ENCODE measurements at places on chromosomes 16 and 17.
A peak's percentile ranks its signal among the peaks of the same experiment; 100 is the strongest.

DNA sequence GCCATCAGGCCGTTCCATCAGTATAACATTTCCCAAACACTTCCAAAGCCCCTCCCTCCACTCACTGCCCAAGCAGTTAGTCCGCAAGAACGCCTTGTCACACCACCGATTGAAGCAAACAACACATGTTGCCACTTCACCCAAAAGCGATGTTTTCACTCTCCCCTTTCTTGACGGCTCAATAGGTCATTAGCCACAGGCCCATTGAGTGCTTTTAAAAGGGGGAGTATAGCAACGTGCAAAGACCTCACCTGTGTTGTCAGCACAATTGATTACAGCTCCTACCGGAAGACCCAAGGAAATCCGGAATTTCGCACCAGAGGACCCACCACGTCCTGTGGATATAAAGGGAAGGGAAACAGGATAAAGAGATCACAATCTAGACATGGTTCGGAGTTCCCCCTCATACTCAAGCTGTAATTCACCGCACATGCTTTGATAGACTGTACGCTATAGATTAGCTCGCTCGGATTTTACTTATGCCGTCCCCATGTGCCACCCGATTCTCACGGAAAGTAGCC lies 690 bp downstream of the RPL23 start:
- no peak for DNase-seq

DNA sequence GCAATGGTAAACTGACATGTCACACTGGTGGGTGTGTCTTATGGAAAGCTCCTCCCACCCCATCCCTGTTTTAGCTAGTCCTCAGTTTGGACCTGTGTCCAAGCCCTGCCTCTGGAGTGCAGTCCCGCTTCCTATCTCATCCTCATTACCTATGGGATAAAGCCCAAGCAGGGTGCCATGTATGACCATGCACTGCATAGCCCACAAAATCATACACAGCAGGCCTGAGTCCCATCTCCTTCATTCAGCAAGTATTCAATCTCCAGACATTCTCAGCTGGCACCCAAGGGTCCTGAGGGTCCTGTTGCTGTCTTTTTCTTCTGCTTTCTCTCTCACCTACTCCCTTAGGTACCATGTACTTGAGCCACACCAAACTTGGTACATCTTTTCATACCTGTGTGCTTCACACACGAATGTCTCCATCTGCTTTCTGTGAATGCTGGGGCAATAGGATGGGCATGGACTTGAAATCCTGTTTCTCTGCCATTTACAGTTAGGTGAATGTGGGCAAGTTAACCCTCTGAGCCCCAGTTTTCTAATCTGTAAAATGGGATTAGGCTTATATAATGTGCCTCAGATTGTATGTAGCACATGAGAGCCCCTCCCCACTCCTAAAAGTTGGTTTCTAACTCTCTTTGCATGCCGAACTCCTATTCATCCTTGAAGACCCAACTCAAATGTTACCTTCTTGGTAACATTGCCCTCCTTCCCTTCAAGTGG lies 28.5 kb downstream of the TNS4 start:
- DNase-seq: no peak

DNA sequence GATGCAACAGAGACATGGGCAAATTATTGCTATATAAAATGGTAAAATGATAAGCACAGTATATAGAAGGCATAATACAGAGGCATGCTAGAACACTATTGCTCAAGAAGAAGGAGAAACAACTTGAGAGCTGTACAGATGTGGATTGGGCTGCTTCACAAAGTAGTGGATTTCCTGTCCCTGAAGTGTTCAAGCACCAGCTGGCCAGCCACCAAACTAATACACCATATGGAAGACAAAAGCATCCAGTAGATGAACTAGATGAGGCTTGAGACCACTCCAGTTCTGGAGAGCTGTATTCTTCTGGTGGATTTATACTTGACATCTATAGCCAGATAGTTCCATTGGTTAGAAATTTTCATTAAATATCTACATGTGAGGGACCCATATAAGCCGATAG lies 134.1 kb upstream of the GNAO1 start:
- no peak for DNase-seq

- DNase-seq: no peak
Measured at GRCh38 chr16:85265810-85266209, 153.5 kb upstream of the CIBAR2 start.

DNA sequence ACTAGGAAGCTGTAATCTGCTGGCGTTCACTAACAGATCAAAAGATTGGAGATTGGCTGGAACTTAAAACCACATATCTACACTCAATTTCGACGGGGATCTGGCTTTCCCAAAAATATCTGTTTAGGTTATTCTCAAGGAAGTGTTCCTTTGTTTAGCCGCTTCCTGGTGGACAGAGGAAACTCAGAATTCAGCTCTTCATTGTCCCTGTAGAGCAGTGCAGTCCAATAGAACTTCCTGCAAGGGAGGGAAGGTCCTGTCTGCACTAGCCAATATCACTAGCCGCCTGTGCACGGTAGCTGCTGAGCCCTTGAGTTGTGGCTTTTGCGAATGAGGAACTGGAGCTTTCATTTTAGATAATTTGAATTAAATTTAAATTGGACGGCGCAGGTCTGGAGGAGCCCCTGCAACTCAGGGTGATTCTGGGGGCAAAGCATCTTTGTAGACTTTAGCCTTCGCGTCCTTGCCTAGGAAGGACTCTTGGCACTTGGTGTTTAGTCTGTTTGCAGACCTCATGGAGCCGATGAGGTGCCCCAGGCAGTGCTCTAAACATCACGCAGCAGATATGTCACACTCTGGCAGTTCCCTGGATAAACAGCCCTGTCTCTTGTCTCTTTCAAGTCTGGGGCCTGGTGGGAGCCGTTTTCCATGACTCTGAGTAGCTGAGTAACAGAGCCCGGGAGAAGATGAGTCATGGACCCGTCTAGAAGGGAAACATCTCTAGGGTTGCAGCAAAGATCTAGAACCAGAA lies 122.2 kb downstream of the CCDC182 start:
- no peak for DNase-seq

- DNase-seq: peak; percentile 99
Measured at GRCh38 chr17:59154721-59155438, at the start of gene SKA2. Gene SKA2, minus strand, starts transcription at chr17:59155186. Its CDS starts 23 bp downstream, at chr17:59155163.

DNA sequence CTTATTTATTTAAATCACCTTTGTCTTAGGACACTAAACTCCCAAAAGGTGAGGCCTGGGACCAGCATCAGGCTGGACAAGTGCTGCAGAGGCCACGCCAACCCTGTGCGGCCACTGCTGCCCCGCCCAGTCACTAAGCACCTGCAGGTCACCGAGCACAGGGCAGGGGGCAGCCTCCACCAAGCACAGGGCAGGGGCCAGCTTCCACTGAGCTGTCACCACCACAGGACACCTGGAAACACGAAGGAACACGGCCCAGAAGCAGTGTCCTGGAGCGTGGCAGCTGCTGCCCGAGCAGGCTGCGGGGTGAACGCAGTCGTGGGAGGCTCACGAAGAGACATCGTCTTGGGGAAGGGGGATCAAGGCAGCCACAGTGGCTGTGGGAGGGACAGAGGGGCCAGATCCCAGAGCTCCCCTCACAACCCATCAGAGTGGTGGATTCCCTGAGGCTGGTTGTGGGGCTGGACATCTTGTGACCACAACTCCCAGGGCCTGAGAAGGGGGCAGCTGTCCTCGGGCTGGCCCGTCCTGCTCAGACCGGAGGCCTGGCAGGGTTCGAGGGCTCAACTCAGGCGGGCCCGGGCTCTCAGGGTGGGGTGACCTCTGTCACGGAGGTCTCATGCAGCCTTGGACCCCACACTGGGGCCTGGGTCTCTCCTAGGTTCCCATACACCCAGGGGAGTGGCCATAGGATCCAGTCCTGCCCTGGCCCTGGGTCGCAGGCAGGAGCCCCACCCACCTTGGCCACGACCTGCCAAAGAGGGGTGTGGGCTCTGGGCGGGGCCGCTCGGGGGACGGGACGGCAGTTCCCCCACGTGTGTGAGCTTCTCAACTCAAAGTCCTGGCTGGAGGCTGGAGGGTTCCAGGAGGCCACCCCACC lies 18.7 kb downstream of the RAB40B start:
- DNase-seq: no peak

DNA sequence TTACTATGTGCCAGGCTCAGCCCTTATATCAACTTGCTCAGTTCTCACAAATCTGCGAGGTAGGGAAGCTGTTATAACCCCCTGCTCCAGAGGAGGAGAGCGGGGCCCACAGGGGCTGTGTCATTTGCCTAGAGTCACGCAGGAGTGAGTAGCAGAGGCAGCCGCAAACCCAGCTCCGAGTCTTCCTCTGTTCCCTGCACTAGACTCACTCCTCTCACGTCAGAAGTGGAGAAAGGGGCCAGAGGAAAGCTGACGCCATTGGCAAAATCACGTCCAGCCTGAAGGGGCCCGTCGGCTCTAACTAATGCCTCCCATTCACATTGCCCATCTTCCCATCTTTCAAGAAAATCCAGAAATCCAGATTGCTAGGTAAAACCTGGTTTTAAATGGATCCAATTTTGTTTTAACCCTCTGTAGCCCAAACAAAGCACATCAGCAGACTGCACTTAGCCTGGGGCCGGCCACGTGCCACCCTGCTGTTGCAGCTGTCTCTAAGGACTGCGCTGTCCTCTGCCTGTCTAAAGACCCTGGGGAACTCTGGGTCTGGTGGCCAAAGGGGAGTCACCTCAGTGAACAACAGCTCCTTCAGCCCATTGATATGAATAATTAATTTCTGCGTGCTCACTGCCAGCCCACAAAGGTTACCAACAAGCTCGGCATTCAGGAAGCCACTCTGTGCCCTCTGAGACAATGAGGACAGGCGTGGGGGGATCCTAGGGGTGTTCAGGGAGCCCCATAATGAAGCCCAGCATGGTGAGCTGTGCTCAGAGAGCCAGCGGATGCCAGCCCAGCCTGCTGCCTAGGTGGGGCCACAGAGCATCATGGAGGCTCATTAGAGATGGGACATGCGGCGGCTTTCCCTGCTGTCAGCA lies 36.7 kb upstream of the ABR start:
- DNase-seq: no peak

DNA sequence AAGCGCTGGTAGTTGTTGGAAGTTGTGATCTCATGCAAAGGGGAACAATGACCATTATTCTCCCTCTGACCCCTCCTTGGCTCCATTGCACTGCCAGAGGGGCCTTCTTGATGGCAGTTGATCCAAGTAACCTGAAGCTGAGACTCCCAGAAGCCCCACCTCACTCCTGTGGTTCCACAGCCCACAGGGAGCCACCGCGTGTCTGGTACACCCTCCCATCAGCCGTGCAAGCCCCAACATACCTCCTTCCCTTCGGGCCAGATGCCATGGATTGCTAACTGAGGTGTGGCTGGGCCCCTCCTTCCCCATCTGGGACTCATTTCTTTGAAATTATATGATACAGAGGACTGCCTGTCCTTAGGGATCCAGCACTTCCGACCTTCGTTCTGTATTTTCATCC lies 17.8 kb downstream of the SAP30BP start:
- no peak for DNase-seq

- no peak for DNase-seq
Measured at GRCh38 chr17:9239793-9240658, 218.7 kb downstream of the NTN1 start.

GRCh38 chr16:19085679-19086200 lies 18.3 kb downstream of the COQ7 start:
- DNase-seq: no peak

GRCh38 chr17:18951941-18952842 lies at the start of gene SLC5A10:
Gene SLC5A10, plus strand, starts transcription at chr17:18952165. Its CDS starts 41 bp downstream, at chr17:18952206.
- no peak for DNase-seq

DNA sequence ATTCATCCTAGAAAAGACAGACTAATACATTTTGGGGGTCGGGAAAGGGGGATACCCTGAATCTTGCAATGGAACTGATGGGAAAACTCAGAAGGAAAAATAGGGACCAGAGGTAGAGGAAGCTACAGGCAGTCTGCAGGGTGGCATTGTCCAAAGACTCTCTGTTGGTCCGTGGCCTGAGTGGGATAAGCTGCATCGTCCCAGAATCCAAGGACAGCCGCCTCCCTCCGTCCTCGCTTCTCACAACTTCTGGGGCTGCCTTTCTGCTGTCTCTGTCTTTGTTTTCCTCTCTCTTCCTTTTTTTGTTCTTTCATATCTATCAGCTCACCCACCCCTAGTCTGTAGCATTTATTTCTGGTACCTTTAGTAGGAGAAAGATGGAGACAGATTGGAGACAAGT lies 1052.6 kb upstream of the RBFOX1 start:
- no peak for DNase-seq

- no peak for DNase-seq
Measured at GRCh38 chr17:6787081-6787693, 11.2 kb downstream of the FBXO39 start.

- no peak for DNase-seq
Measured at GRCh38 chr16:28882551-28883160, 4.4 kb downstream of the ATP2A1 start.

- no peak for DNase-seq
Measured at GRCh38 chr17:17820463-17821158, 16.2 kb downstream of the SREBF1 start.

- DNase-seq: no peak
Measured at GRCh38 chr17:689556-690275, 24.9 kb downstream of the VPS53 start.

- DNase-seq: no peak
Measured at GRCh38 chr17:37019741-37020129, 71.0 kb downstream of the AATF start.

- no peak for DNase-seq
Measured at GRCh38 chr17:72122765-72123529, 2.1 kb downstream of the SOX9 start.

DNA sequence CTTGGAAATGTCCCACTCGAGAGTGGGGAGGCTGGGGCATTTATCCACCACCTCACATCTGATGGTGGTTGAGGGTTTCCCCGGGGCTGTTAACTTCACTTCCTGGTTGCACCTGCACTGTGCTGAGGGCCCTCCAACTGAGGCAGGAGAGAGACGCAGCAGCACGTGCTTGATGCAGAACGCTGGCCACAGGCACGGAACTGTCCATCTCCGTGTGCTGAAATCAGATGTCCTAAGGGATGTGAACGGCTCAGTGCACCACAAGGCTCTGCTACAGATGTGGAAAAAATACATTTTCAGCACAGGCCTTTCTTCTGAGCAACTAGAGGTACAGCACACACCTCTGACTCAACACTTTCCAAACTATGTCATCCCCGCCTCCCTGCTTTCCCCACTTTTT lies 114.8 kb upstream of the C16orf82 start:
- DNase-seq: no peak

DNA sequence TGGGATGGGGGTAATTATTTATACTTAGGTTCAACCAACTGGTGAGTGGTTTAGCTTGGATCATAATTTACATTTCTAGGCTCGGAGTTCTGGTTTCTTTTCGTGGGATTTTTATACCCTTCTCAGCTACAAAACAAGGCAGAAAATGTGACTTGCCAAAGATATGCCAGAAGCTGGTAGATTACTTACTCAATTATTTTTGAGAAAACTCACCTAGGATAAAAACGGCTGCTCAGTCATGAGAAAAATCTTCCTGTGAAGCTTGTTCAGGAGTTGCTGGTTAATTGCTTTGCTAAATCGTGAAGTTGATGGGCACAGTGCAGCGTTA lies 1.1 kb downstream of the NDEL1 start:
- DNase-seq: no peak

- no peak for DNase-seq
Measured at GRCh38 chr16:14302399-14303181, 231.5 kb downstream of the MRTFB start.

- peak; percentile 95 for DNase-seq
Measured at GRCh38 chr17:83195330-83196023, 116.1 kb downstream of the METRNL start.

GRCh38 chr16:11674001-11674817 lies 6.0 kb downstream of the SNN start:
- DNase-seq: no peak

Measured in osteocyte (in vitro differentiated cells).